T-helper 1 cell (primary cell): ENCODE measurements at places on chromosomes 2 and 18.

GRCh38 chr2:70616168-70616694 is 62.6 kb upstream of the TGFA start:
- DNase-seq = no peak

- DNase-seq = no peak
These were observed 6.9 kb upstream of the CRIM1 start for GRCh38 chr2:36348721-36349120.

DNA sequence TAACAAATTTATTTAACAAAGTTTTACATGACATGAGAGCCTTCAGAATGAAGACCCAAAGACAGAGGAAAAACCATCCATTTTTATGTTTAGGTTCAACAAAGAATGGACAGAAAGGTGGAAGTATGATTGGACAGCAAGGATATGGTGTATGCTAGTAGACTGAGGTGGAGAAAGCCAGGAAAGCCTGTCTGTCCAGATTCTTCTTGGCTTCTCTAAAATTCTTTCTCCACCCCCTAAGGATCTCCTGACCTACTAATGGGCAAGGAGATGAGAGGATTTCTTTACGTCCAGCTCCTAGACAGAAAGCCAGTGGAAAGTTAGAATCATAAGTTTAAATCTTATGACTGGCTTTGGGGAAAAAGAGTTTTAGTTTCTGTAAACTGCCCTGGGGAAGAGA is 3.0 kb downstream of the ATIC start:
- no peak for DNase-seq

GRCh38 chr18:29549759-29550158 is 1372.8 kb upstream of the CDH2 start:
- no peak for DNase-seq

DNA sequence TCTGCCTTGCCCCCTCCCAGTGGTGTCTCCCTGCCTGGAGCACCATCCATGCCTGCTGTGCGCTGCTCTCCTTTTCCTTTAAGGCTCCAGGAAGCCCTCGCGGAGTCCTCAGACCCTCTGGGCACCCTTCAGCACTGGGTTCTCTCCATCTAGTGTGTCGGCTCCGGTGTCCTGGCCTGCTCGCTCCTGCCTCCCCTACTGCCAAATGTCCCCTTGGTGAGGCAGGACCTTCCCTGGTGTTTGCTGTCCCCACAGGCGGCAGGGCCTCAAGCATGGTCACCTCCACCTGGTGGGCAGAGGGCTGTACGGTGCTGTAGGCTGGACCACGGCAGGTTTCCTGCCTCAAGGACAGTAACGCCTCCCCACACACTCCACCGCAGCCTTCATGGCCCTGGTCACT is 90.2 kb downstream of the DGKD start:
- DNase-seq = no peak

DNA sequence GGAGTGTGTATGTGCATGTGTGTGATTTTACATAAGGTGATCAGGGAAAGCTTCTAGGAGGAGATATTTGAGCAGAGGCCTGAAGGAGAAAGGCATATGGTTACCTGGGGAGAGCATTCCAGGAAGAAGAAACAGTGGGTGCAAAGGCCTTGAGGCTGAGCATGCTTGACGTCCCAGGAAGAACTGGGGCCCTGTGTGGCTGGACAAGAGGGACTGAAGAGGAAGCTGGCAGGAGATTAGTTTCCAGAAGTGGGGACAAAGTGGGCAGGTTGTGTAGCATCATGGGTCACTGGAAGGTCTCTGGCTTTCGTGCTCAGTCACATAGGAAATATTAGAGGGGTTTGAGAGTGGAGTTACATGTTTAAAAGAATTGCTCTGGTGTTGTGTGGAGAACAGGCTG is 42.0 kb upstream of the POLE4 start:
- DNase-seq = no peak

- no peak for DNase-seq
These were observed 39.5 kb downstream of the SDC1 start for GRCh38 chr2:20185176-20186022.

DNA sequence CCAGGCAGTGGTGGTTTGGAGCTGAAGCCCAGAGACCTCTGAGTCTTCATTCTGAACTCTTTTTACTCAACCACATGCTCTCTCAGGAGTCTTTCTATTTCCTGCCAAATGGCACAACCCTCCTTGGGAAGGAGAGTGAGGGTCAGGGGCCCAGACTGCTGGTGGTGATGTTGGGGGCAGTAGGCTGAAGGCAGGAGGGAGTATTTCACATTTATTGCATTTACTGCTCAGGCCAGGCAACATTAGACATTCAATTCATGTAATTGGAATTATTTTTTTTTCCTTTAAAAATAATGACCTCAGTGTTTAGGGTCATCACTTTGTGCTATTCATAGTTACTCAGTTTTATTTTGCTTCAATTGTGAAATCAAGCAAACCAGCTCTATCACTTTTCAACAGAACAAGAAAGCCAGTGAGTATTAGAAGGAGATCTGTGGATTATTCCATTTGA is 311.3 kb upstream of the NT5C1B start:
- DNase-seq = no peak

GRCh38 chr2:224426656-224427055 is 24.7 kb upstream of the FAM124B start:
- no peak for DNase-seq

- no peak for DNase-seq
These were observed 16.5 kb upstream of the PSD4 start for GRCh38 chr2:113157118-113157896.

- no peak for DNase-seq
These were observed 246.1 kb upstream of the ST6GAL2 start for GRCh38 chr2:107132070-107132469.

GRCh38 chr2:120878970-120879369 is 143.3 kb downstream of the GLI2 start:
- DNase-seq = no peak

GRCh38 chr2:114929225-114929624 is 486.8 kb downstream of the DPP10 start:
- DNase-seq = no peak

DNA sequence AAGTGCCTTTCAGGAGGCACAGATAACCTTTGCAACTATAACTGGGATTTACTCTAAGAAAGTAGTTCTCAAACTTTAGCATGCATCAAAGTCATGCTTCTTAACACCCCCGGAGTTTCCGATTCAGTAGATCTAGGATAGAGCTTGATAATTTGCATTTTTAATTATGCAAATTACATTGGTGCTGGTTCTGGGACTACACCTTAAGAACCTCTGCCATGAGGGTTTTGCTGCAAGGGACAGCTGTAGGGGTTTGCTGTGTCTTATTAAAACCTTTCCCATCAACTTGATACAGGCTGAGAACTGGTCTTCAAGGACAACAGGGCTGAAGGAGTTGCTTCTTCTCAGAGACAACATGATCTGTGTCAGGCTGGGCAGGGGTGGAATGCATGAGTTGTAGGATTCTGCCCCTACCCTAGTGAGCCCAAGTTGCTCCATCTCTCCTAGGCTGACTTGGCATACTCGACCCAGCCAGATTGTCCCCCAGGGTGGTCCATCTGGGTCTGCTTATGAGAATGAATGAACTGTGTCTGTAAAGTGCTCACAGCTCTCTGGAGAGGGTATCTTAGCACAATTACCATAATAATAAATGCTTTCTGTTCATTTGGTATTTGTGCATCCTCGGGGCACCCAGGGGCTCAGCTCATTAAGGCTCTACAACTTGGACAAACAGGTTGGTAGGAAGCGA is 232.7 kb downstream of the CLIP4 start:
- DNase-seq = no peak

- DNase-seq = no peak
These were observed 97.7 kb downstream of the ZNF532 start for GRCh38 chr18:58962336-58962735.

- no peak for DNase-seq
These were observed 21.0 kb upstream of the INHBB start for GRCh38 chr2:120324933-120325332.

GRCh38 chr2:219629976-219630695 is 2.7 kb downstream of the SLC4A3 start:
- no peak for DNase-seq

GRCh38 chr2:95270541-95271081 is 3.6 kb upstream of the PROM2 start:
- no peak for DNase-seq

DNA sequence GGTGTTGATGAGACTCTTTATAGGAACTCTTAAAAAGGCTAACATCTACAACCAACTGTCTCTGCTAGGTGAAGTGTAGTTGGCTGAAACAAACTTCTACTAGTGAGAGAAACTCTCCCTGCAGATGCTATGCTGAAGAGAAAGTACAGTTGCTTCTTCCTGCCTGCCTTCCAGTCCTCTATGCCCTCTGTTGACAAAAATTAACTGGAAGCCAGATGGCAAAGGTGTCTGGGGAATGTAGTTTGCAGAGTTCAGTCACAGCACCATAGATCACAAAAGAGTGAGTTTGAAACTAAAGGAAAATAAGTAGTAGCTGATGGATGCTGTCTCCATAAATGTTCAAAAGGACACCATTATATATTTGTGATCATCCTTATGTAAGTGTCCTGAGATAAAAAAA is 958.8 kb upstream of the NRXN1 start:
- no peak for DNase-seq
